ENCODE measurements at places on chromosomes 5 and 9. TPM values are rescaled to one million over a fixed set of nuclear protein-coding genes. Genes with fewer than 3 reads are reported as not detected.

The FBP2 gene
- 0.04 TPM for polyA plus RNA-seq

The PCDHGA1 gene
- polyA plus RNA-seq, result 0.57 TPM

The GNA14 gene
- polyA plus RNA-seq, result 0.75 TPM

The S1PR3 gene
- 12.7 TPM for polyA plus RNA-seq

The IFNA21 gene
- polyA plus RNA-seq, result not detected

The GPRIN1 gene
- 0.26 TPM for polyA plus RNA-seq

The ANKRD55 gene
- polyA plus RNA-seq, result 0.01 TPM

The CATSPER3 gene
- polyA plus RNA-seq, result 1.0 TPM

Measured in heart right ventricle (tissue), 16 donors.